ENCODE measurements at places on chromosomes 16 and 17.

GRCh38 chr17:45050481-45051059 lies 862 bp downstream of the DCAKD start:
- no peak for DNase-seq

GRCh38 chr17:45228763-45229539 lies 7.3 kb downstream of the FMNL1 start:
- peak; percentile 40 for DNase-seq

GRCh38 chr17:10177913-10178505 lies 20.4 kb downstream of the GAS7 start:
- DNase-seq, result no peak

DNA sequence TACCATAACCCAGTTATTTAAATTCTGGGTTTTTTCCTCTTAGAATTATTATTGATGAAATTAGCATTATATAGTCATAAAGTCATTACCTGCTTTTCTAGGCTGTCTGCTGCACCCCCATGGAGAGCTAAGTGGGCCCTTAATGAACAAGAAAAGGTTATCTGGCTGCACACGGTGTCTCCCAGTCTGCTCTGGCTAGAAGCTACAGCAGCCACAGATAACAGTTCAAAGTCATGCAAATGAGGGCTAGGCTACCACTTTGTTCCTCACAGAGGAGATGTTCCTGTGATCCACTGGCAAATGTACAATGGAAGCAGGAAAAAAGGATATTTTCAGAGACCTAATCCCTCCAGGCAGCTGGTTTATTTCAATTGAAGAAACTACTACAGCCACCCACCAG lies 112.1 kb downstream of the SNX11 start:
- DNase-seq, result no peak

GRCh38 chr17:17626151-17626805 lies 34.8 kb upstream of the PEMT start:
- no peak for DNase-seq

- DNase-seq, result no peak
Measured at GRCh38 chr17:17001076-17001777, 29.3 kb upstream of the TNFRSF13B start.

DNA sequence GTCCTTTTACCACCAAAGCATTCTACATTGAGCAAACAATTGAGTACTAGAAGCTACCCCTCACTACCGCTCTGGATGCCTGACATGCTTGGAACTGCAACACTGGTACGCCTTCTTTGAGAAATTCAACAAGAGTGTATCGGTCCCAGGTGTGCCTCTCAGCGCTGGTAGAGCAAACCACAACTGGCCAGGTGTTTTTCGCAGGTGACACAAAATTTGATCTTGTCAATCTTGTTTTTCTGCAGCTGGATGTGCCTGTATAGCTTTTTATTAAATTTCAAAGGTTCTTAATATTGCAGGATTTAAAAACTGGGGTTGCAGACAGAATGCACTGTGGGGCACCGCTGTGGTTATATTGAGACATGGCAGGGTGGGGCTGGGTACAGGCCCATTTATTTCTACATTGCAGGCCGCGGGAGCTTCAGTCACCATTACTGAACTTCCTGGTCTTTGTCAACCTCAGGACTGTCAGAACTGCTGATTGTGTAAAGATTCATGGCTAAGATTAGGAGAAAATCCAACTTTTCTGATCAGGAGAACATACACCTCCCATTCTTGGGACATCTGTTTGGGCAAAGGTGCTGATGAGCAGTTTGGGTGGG lies 4.5 kb upstream of the SNX20 start:
- DNase-seq, result no peak

DNA sequence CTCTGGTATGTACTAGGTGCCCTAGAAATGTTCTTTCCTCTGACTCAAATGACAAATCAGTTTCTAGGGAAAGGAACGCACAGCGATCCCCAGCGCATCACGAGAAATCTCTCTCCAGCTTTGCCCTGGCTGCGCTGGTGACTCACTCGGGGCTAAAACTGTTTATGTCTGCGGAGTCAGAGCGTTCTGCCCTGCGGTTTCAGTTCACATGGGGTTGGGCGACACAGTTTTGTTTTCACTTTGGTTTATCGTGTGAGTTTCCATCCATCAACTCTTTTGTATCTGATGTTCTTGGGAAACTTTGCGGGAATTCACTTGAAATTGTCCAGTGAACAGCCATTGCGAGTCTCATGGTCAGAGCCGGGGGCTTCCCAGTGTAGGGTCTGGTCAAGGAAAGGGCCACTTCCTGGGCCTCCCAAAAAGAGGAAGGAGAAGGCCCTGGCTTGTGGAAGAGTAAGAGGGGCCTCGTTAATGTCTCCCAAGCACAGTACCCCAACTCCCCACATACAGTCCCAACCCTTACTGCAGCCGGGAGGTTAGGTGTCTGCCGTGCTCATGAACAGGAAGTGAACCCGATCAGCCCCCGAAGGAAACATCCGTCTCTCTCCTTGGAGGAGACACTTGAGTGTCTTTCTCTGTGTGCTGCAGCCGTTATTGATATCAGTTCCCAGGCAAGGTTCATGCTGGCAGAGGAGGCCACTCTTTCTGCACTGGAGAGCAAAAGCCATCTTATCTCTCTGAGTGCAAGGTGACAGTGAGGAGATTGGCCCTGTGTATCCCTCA lies 643.2 kb downstream of the WWOX start:
- peak; percentile 10 for DNase-seq

DNA sequence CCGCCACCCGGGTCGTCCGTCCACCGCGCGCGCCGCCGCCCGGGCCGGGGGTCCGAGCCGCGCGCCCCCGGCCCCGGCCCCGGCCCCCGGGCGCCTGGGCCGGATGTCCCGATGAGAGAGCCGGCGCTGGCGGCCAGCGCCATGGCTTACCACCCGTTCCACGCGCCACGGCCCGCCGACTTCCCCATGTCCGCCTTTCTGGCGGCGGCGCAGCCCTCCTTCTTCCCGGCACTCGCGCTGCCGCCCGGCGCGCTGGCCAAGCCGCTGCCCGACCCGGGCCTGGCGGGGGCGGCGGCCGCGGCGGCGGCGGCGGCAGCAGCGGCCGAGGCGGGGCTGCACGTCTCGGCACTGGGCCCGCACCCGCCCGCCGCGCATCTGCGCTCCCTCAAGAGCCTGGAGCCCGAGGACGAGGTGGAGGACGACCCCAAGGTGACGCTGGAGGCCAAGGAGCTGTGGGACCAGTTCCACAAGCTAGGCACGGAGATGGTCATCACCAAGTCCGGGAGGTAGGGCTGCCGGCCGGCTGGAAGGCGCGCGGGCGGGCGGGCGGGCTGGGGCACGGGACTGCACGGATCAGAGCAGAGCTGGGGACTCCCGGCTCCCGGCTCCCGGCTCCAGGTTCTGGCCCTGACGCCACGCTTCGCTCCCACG lies 548 bp downstream of the TBX2 start:
- DNase-seq, result no peak

DNA sequence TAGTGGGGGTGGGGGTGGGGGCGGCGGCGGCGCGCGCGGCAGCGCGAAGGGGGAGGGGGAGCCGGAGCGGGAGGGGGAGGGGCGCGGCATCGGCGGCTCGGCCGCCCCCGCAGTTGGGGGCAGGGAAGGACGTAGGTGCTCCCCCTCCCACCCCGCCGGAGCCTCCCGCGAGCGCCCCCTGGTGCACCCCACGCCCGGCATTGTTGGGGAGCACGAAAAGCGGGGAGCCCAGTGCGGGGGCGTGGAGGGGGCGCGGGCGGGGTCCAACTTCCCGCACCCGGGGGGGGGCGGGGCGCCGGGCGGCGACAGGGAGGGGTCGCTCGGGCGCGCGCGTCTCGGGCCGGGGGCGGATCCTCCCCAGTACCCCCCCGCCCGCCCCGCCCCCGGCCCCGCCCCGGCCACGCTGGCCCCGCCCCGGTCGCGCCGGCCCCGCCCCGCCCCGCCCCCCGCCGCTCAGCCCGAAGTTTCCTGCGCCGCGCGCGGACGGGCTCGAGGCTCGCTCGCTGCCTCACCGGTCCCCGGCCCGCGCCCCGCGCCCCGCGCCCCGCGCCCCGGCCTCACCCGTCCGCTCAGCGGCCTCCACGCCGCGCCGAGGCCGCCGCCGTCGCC lies at the start of gene CACNA1H:
Gene CACNA1H (plus strand): TSS at position 456 of the 609 bp plus-strand sequence. CDS start 632 bp downstream, outside the sequence.
- DNase-seq, result peak; percentile 45

GRCh38 chr17:72545766-72546165 lies 424.9 kb downstream of the SOX9 start:
- DNase-seq, result no peak

- DNase-seq, result no peak
Measured at GRCh38 chr17:31389657-31390381, 1.7 kb upstream of the RAB11FIP4 start.

DNA sequence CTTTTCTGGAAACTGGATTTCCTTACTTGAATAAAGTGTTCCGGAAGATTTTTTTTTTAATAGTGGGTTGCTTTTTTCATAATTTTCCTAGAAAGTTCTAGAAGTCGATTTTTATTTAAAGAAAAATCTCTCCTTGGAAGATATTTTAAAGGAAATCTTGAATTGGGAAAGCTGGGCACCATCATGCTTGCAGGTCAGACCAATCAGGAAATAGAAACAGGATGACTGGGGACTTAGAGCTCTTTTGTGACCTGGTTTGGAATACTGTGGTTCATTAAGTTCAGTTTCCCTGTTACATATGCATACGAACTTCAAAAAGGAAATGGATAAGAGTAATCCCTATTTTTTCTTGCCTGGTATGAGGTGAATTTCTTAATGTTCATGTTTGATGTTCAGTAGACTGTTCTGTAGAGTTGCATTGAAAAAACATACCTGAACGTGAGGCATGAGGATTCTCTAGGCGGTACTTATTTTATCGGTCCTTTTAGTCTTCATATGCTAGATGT lies 1.2 kb downstream of the NFATC3 start:
- DNase-seq, result no peak

- DNase-seq, result no peak
Measured at GRCh38 chr17:60060474-60060873, 18.2 kb downstream of the HEATR6 start.

DNA sequence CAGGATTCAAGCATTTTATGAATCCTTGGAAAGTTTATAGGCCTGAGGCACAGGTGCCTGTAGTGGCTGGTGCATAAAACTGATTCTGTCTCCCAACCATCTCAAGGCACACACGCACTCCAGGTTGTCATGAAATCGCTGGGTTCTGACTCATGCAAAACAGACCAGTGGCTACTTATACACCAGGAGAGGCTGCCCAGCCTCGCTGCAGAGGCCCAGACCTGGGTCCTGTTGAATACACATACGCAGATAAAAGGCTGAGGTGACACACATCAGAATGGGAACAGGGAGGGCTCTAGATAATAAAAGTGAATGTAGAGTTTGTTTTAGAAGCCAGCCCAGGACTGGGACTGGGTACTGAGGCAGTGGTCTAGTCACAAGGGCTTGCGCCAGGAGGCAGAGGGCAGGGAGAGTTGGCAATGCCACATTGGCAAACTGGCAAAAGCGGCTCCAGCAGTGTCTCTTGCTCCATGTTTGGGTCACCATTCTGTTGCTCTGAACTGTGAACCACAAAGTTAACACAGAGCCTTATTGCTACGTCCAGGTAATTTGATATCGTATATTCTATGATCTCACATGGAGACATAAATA lies 13.6 kb downstream of the OR1D5 start:
- DNase-seq, result no peak

- DNase-seq, result no peak
Measured at GRCh38 chr16:59144841-59145240, 410.7 kb upstream of the GOT2 start.

- no peak for DNase-seq
Measured at GRCh38 chr16:10322723-10323527, 62.9 kb upstream of the ATF7IP2 start.

DNA sequence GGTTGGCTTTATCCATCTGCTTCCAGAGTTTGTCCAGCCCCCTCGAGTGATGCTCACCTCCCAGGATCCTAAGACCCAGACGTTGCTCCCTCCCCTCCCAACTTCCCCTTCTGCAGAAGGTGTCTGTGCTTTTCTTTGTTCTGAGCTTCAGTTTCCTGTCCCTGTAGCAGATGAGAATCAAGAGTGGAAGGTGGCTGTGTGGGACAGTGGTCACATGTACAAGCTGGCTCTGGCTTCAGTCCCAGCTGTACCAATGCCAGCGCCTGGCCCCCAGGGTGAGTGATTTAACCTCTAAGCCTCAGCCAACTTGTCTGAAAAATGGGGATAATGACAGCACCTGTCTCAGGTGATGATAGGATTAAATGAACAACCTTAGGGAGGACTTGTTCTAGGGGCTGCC lies 7.7 kb downstream of the PRR15L start:
- no peak for DNase-seq

DNA sequence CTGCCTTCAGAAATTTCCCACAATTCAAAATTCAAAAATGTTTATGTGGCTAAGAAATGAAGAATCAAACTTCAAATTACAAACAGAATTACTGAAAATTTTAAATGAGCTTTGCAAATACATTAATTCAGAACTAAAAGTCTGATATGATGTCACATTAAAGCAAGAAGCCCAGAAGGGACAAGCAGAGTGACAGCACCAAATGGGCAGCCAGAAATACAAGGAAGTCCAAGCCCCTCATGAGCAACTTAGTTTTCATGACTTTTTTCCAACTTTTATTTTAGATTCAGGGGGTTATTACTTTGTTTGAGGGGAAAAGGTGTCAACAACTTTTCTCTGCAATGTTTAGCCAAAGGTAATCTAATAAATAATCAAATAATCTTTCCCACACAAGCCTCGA lies 21.5 kb downstream of the UBE2G1 start:
- no peak for DNase-seq

DNA sequence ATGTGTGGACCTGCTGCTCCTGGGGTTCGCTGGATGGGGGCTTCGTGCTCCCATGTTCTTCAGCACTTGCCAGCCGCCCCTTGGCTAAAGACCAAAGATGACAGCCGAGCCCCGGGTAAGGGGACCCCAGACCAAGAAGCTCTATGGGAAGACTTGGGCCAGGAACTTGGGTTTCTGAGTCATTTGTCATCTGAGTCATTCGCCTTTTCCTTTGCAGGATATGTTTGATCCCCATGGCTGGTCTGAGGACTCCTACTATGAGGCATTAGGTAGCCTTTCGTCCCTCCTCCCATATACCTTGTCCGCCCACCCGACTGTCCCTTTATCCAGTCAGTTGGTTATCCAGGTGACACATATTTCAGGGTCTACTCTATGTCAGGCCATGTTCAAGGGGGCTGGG lies 17.7 kb upstream of the ITGB4 start:
- DNase-seq, result no peak

GRCh38 chr16:54986409-54986808 lies 55.7 kb downstream of the IRX5 start:
- DNase-seq, result no peak

- DNase-seq, result no peak
Measured at GRCh38 chr17:1511756-1512321, 4.6 kb downstream of the INPP5K start.

- DNase-seq, result no peak
Measured at GRCh38 chr17:68768804-68769203, 167.6 kb upstream of the FAM20A start.

- no peak for DNase-seq
Measured at GRCh38 chr16:3458278-3458851, 14.9 kb downstream of the NAA60 start.

- no peak for DNase-seq
Measured at GRCh38 chr17:12624211-12624610, 41.5 kb upstream of the MYOCD start.

DNA sequence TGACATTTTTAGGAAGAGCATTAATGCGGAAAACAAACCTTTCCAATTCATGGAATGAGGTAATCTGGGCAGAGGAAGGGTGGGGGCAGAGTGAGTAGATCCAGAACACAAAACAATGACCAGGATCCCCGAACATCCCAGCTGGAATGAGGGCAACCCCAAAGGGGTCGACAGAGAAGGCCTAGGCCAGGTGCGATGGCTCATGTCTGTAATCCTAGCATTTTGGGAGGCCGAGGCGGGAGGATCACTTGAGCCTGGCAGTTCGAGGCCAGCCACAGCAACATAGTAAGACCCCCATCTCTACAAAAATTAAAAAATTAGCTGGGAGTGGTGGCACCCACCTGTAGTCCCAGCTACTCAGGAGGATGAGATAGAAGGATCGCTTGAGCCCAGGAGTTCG lies 64.7 kb downstream of the ZFHX3 start:
- DNase-seq, result no peak

All from activated naive CD4-positive, alpha-beta T cell (primary cell).